GM23248 (cell line): ENCODE measurements at places on chromosomes 11 and 22. TPM values are rescaled to one million over a fixed set of nuclear protein-coding genes. Genes with fewer than 3 reads are reported as not detected.

PHOX2A gene
- not detected in 2 replicates for total RNA-seq

IGF2 gene
- not detected in 2 replicates for total RNA-seq

DNA sequence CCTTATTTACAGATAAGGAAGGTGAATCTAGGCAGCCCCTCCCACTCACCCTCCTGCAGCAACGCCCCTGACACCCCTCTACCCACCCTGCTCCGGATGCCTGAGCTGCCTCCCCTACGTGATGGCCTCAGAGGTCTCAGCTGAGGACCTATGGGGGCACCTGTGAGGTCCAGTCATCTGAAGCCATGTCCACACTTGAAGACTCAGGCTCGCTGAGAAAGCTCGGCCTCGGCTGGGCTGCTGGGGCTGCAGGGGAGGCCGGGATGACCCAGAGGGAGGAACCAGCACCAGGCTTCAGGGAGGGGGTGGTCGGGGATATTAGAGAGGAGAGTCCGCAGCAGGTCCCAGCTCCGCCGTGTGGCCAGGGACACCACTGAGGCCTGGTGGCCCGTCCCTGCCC, 92.8 kb downstream of the BRD1 start:
- no peak for DNase-seq

DNA sequence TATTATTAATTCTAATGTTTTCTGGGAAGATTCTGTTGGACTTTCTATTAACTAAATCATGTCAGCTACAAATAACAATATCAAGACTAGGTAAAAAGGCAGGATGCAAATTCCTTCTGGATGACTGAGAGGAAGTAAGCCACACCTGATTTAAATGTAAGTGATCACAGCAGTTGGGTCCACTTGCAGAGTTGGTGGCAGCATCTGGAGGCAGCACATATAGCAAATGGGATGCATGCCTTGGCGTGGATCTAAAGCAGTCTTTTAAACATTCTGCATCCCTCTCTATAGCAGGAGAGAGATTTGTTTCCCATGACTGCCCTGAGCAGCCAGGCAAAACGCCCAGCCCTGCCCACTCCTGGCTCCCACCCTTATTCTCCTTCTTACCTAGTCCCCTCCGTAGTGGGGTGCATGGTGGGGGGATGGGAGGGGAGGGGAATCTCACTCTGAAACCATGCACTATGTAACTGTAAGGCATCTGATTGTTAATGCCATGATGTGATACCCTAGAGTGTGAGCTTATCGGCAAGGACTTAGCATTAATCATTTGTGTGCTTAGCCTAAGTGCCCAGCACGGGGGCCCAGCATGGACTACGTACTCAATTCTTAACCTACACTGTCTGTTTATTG, 130.3 kb downstream of the EFCAB6 start:
- no peak for DNase-seq

DNA sequence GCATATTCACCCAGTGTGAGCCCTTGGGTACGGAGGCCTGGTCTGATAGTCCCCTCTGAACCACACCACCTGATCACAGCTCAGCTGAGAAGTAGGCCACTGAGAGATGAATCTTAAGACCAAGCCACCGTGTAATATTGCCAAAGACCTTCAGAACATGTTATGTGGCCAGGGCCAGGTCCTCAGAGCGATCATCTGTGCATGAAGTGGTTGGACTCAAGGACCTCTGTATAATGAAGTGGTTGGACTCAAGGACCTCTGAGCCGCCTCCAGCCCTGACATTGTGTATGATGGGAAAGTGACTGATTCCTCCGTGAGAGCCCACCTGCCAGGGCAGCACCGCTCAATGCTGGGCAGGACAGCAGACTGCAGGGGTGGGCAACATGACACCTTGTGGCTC, 70.2 kb downstream of the TP53I11 start:
- DNase-seq: no peak

- DNase-seq: no peak
These were observed 29.0 kb downstream of the PRRG4 start for GRCh38 chr11:32858731-32859130.

DNA sequence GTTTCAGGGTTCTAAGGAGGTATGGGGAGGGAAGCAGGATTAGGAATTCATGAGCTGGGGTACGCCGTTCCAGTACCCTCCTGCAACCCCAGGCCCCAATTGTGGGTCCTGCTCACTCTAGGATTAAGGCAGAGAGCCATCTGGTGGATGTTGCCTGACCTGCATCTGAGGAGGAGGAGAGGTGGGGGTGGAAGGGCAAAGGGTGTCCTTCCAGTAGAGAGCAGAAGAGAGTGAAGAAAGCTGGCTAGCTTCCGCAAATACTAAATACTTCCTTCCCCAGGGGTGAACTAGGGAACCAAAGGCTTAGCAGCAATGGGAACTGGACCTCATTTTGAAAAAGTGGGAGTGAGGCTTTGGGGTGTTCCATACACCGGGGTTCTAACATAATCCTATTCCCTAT, 10.6 kb downstream of the LRRC51 start:
- DNase-seq: peak; percentile 74

GRCh38 chr11:102172127-102172848, 62.0 kb downstream of the YAP1 start:
- DNase-seq: peak; percentile 86
